ENCODE measurements at places on chromosomes 3 and 15.

DNA sequence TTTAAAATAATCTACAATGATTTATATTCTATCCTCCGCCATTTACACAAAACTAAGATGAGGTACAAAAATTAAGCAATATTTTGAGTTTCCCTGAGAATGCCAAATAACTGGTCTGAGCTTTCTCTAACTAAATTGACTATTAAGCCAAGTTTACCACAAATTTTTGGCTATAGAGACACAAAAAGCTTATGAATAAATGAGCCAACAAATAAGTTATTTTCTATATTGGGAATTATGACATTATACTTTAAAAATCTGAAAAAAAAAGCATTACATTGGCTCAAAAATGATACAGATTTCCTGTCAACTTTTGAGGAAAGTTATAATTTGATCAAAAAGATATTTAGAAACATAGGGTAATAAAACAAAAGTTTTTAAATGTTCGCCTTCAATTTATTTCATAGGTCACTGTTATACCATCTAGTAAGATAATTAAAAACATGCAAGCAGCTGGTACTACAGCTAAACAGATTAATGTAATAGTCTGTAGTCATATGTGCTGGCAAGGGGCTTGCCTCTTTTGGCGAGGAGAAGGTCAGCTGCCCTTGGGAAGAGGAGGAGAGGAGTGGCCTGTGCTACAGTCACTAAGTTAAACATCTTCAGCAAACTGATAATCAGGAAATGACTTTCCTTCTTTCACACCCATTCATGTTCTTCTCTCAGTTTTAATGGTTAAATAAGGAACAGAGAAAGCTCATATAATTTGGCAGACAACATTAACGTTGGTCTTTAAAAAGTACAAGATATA lies 318.5 kb downstream of the TBC1D5 start:
- no peak for DNase-seq

- no peak for DNase-seq
These were observed 794 bp downstream of the LRIG1 start for GRCh38 chr3:66499881-66500575.

- no peak for DNase-seq
These were observed 38.6 kb downstream of the ADAMTS9 start for GRCh38 chr3:64648927-64649906.

GRCh38 chr3:119237299-119237698 lies 3.4 kb downstream of the B4GALT4 start:
- no peak for DNase-seq

- DNase-seq, result no peak
These were observed 98.1 kb upstream of the SNRPN start for GRCh38 chr15:24856397-24857390.

- DNase-seq, result no peak
These were observed 18.6 kb downstream of the CD200R1 start for GRCh38 chr3:112956351-112956750.
